ENCODE measurements at places on chromosomes 2 and 18.

DNA sequence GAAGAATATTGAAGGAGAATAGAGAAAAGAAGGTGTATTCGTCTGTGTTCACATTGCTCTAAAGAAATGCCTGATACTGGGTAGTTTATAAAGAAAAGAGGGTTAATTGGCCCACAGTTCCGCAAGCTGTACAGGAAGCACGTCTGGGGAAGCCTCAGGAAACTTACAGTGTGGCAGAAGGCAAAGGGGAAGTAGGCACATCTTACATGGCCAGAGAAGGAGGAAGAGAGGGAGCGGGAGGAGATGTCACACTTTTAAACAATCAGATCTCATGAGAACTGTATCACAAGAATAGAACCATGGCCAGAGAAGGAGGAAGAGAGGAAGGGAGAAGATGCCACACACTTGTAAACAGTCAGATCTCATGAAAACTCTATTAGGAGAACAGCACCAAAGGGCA, 159.6 kb upstream of the TPO start:
- no peak for DNase-seq

DNA sequence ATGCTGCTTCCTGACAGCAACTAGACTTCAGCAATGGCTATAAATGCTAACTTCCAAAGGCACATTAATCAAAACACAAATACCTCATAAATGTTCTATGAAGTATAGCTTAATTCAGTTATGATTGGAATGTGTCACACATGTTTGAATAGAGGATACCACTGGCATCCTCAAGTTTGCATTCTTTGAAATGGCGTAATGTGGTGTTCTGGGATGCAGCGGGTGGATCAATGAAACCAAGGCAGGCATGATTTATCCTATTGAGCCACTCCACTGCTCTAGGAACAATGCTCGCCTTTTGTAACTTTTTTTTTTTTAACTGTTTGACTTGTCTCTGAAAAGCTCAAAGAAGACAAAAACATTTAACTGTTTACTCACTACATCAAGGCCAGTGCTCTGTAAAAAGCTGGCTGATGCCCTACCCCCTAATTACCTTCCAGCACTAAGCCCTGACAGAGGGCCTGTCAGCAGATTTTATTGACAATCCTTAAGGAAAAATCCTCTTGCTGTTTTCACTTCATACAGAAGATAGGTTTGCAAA, 278.8 kb upstream of the SESTD1 start:
- no peak for DNase-seq

DNA sequence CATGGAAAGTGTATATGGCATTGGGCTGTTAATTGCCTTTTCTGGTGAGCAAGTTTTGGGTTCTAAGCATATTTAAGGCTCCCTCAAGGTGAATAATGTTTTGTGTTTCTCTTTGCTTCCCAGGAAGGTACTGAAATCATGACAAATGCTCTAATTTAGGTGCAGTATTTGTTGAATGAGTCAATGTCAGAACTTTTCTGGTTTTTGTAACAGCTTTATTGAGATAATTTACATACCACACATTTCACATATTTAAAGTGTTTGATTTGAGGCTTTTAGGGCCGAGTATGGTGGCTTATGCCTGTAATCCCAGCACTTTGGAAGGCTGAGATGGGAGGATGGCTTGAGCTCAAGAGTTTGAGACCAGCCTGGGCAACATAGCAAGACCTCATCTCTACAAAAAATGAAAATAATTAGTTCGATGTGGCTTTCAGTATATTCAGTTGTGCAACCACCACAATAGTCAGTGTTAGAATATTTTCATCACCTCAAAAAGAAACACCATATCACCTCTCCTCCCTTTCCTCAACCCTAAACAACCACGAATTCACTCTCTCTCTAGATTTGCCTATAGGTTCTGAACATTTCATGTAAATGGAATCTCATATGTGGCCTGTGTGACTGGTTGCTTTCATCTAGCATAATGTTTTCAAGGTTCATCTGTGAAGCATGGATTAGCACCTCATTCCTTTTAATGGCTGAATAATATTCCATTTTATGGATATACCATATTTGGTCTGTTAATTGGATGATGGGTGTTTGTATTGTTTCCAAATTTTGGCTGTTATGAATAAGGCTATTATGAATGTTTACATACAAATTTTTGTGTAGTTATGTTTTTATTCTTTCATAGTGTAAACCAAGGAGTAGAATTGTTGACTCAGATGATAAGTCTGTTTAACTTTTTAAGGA, 54.9 kb downstream of the MGAT5 start:
- DNase-seq: no peak

DNA sequence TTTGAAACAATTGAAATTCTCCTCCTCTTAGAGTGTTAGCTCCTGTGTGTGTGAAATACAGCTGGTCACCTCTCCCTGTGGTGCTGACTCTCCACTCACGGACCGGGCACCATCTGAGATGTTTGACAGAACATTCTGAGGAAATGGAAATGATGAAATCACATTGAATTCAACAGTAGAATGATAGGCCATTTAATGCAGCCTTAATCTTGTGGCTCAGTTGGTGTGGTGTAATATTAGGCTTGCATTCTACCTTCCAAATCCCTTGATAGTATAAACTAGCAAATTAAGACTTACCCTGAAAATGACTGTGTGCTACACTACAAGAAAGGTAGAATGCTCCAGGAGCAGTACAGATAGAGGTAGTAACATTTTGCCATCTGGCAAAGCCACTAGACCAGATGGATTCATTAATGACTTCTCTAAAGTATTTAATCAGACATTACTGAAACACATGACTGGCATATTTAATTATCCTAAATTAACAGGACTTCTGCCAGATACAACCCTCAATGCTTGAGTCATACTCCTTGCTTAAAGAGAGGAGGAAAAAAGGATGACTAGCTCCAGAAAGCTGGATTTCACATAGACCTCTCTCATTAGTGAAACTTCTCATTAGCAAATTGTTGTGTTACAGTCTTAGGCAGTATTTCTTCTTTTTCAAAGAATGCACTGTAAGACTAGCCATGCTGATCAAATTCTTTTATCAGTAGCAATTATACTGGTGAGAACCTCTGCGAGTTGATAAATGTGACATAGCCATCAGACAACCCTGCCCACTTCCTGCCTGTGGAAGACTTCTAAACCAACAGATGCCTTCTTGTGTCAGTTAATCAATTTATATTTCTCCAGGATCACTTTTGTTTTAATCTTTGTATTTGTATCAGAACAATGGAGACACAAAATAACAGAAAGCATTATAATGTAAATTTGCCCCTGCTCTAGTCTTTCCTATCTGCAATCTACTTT, 80.6 kb downstream of the EML6 start:
- no peak for DNase-seq

DNA sequence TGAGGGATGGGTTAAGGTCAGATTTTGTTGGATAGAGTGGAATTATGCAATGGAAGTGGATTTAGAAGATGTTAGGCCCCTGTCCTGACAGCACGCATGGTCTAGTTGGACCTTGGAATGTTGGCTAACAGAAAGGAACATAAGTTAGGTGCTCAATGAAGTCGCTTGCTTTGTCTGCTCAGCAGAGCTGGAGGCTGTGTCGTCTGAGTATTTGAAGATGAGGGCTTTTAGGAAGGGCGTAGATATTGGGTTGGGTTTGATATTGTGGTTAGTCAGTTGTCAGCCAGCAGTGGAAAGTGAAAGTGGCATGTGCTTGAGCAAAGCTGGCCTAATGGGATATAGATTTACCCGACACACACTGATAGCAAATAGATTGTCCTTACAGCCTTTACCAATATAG, 239.3 kb downstream of the PRKCE start:
- DNase-seq: no peak

- DNase-seq: no peak
These were observed 710 bp downstream of the LMAN2L start for GRCh38 chr2:96739076-96739632.

GRCh38 chr2:74532222-74532621, 2.5 kb downstream of the HTRA2 start:
- DNase-seq: no peak

DNA sequence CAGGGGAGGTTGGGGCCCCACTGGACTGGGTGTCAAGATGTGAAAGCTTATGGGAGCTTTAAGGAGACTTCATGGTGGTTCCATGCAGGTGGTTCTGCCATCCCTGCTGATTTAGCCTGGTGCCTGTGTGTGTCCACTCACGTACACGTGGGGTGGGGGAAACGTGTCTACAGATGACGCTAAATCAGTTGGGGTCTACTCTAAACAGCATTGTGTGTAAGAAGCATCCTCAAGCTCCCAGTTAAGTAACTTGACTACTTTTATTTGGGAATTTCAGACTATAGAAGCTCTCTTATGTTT, 47.1 kb downstream of the BCL2L11 start:
- no peak for DNase-seq

DNA sequence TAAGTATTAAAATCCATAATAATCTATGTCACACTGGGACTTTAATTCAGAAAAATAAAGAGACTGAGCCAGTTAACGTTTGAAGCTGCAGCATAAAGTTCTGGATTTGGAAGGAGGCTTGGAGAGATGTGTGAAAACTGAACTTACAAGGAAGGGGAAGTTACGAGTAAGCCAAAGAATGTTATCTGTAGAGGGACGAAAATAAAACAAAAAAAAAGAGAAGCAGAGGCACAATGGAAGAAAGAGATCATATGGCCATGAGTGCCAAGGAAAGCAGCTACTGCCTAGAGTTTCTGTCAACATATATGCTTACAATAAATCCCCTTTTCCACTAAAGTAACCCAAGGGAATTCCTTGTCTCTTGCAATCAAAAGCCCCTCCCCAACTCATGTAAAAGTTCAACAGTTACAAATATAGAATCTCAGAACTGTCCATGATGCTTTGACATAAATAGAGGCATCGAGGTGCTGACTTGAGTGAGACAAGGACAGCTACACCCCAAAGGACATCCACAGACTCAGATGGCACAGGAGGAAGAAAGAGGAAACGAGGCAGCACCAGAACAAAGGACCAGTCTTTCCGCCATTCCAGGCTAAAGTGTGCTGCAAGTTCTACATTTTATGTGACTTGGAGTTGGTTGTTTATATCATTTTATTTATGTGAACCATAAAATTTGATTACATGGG, 16.1 kb upstream of the ARL5A start:
- DNase-seq: no peak

Data from CD4-positive, alpha-beta T cell (primary cell).